Fibroblast of lung (primary cell): ENCODE measurements at places on chromosomes 4 and X. TPM values are rescaled to one million over a fixed set of nuclear protein-coding genes. Genes with fewer than 3 reads are reported as not detected.
A peak's percentile ranks its signal among the peaks of the same experiment; 100 is the strongest.

DNA sequence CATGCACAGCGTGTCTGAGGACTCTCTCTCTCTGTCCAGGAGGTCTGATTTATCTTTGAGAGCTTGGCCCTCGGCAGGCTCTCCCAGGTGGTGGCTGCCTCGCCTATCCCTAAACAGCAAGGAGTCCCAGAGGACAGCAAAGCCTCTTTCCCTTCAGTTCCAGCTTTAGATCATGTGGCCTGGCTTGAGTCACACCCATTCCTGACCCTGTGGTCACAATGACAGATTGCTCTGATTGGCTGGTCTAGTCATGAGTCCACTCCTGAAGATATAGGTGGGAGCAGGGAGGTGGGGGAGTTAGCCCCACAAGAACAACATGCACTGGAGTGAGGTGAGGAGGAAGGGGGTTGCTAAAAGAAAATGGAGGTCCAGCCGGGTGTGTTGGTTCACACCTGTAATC lies 12.1 kb upstream of the PORCN start:
- no peak overlapping the region for H3K27ac ChIP-seq
- no peaks in the 10 kb centered on the region for H3K36me3 ChIP-seq
- H3K4me3 ChIP-seq: no peak overlapping the region
- no peaks in the 10 kb centered on the region for H3K27me3 ChIP-seq
- H3K4me1 ChIP-seq: peaks cover 4% of the 10 kb centered on the region

DNA sequence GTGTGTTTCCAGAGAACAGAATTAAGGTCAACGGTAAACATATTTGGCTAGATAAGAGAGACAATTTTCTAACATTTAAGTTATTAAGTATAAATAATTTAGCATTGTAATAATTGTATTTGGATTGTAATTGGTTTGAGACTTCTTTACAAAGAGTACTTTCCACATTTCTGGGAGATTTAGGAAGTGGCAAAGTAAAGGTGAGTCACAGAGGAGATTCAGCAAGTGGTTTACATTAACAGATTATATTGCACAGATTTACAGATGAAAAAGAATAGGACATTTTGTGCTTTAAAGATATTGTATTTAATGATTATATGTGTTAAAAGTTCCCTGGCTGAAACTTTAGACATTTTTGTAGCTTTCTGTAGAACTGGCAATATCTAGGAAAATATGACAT lies 584.4 kb upstream of the AADAT start:
- no peak overlapping the region for H3K27ac ChIP-seq
- H3K4me1 ChIP-seq: no peaks in the 10 kb centered on the region
- H3K27me3 ChIP-seq: no peaks in the 10 kb centered on the region
- no peak for DNase-seq
- no peaks in the 10 kb centered on the region for H3K36me3 ChIP-seq

- H3K36me3 ChIP-seq: no peaks in the 10 kb centered on the region
- no peaks in the 10 kb centered on the region for H3K27me3 ChIP-seq
- no peak for DNase-seq
- H3K4me3 ChIP-seq: no peak overlapping the region
Observed at GRCh38 chr4:52889778-52890520, 27.8 kb downstream of the RASL11B start.

- H3K4me1 ChIP-seq: no peaks in the 10 kb centered on the region
- H3K36me3 ChIP-seq: no peaks in the 10 kb centered on the region
- no peak for DNase-seq
- H3K4me3 ChIP-seq: no peak overlapping the region
- H3K27me3 ChIP-seq: no peaks in the 10 kb centered on the region
Observed at GRCh38 chr4:156710365-156711192, 261.0 kb downstream of the PDGFC start.

DNA sequence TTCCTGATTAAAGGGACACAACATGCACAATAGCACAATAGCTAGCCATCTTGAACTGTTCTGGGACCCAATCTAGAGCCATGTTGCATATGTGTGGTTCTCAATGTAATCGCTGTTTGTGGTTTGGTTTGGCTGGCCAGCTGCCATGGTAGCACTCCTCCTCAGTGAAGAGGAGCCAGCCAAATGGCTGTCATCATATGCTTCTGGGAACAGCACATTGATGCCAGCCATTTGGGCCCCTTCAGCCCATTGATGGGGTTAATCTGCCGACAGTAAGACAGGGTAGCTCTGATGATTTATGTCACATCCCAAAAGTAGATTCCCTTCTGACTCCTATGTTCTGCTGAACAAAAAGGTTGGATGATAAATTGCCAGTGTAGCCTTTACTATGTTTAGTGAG lies 48.5 kb downstream of the AWAT2 start:
- H3K36me3 ChIP-seq: no peaks in the 10 kb centered on the region
- no peak for DNase-seq
- no peak overlapping the region for H3K4me3 ChIP-seq
- no peaks in the 10 kb centered on the region for H3K27me3 ChIP-seq

- no peak for DNase-seq
- H3K27ac ChIP-seq: no peak overlapping the region
- H3K36me3 ChIP-seq: peaks cover 2% of the 10 kb centered on the region
- no peaks in the 10 kb centered on the region for H3K4me1 ChIP-seq
Observed at GRCh38 chr4:48851651-48852050, 20.8 kb downstream of the OCIAD1 start.

DNA sequence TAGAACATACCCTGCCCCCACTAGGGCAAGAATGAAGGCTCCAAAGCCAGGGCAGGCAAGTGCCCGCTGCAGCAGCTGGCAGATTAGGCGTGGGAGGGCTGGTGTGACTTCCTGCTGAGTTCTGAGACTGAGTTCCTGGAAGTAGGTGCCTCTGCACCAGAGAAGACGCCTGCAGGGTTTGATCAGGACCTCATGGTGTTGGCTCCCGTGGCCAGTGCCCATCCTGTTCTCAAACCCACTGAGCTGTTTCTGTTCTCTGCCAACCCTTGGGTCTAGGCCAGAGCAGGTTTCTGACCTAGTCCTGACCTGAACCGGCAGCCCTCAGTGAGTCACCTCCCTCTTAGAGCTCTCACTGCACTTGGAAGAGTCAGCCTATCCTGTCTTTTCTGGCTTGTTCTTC lies 220.7 kb downstream of the HS6ST2 start:
- H3K27ac ChIP-seq: no peak overlapping the region
- DNase-seq: no peak
- H3K27me3 ChIP-seq: no peaks in the 10 kb centered on the region
- H3K4me3 ChIP-seq: no peak overlapping the region

GRCh38 chrX:107619885-107620322 lies 8.4 kb upstream of the PRPS1 start:
- no peak for DNase-seq
- H3K36me3 ChIP-seq: no peaks in the 10 kb centered on the region
- H3K27me3 ChIP-seq: no peaks in the 10 kb centered on the region
- no peak overlapping the region for H3K4me3 ChIP-seq
- H3K27ac ChIP-seq: no peak overlapping the region

GRCh38 chr4:56843421-56843899 lies 22.0 kb upstream of the SPINK2 start:
- no peaks in the 10 kb centered on the region for H3K4me1 ChIP-seq
- DNase-seq: no peak
- H3K36me3 ChIP-seq: no peaks in the 10 kb centered on the region
- no peaks in the 10 kb centered on the region for H3K27me3 ChIP-seq
- no peak overlapping the region for H3K27ac ChIP-seq

DNA sequence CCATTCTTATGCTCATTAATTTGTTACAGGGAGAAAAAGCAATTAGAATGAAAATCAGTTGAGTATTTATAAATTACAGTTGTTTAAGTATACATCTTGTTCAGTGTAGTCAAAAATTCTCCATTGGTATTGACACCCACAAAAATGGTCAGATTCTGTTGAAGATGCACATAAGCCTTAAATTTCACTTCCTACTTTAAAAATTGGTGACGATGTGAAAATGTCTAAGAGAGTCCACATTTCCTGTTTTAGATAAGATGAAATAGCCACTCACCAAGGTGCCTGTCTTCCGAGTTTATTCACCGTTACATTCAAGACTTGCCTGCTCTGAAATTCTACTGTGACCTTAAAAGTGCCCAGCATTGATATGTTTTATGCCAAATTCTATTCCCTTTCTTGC lies 93.6 kb downstream of the GPR143 start:
- H3K4me1 ChIP-seq: no peaks in the 10 kb centered on the region
- no peak overlapping the region for H3K4me3 ChIP-seq
- no peak overlapping the region for H3K27ac ChIP-seq
- no peaks in the 10 kb centered on the region for H3K36me3 ChIP-seq
- no peak for DNase-seq

- H3K4me3 ChIP-seq: no peak overlapping the region
- H3K36me3 ChIP-seq: no peaks in the 10 kb centered on the region
- H3K27ac ChIP-seq: no peak overlapping the region
- no peak for DNase-seq
- H3K4me1 ChIP-seq: no peaks in the 10 kb centered on the region
Observed at GRCh38 chr4:7547368-7548040, 112.8 kb upstream of the PSAPL1 start.

DNA sequence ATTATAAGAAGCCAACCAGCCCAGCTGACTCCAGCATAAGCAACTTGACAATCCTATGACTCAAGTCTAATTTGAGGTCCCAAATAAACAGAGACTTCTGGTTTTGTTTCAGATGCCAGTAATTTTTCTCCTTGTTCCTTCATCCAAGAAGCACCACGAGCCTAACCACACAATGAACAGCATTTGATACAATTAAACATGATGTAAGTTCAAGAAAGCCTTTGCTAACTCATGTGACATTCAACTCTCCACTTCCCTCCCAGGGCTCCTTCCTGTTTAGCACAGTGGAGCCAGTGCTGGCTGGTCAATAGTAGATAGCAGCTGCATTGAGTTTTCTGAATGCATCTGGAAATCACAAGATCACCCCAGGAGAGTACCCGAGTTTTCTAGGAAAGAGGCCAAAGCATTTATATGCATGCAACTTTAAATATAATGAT lies 206.3 kb downstream of the ARHGAP24 start:
- H3K27me3 ChIP-seq: no peaks in the 10 kb centered on the region
- no peaks in the 10 kb centered on the region for H3K36me3 ChIP-seq
- no peak overlapping the region for H3K4me3 ChIP-seq
- H3K27ac ChIP-seq: no peak overlapping the region
- no peaks in the 10 kb centered on the region for H3K4me1 ChIP-seq

- peak within 1 kb of the TSS; percentile 95 for H3K27ac ChIP-seq
- no peaks in the 10 kb centered on the region for H3K36me3 ChIP-seq
Observed at GRCh38 chrX:65667503-65668376, at the start of gene MSN. TSS of gene MSN (plus strand) at chrX:65667654. CDS start at chrX:65667842, 188 bp downstream.

GRCh38 chr4:142549248-142549647 lies 296.9 kb downstream of the INPP4B start:
- no peaks in the 10 kb centered on the region for H3K27me3 ChIP-seq
- no peak overlapping the region for H3K27ac ChIP-seq
- H3K4me1 ChIP-seq: peaks cover 2% of the 10 kb centered on the region

- H3K4me1 ChIP-seq: no peaks in the 10 kb centered on the region
- H3K36me3 ChIP-seq: no peaks in the 10 kb centered on the region
- H3K27me3 ChIP-seq: peaks cover 21% of the 10 kb centered on the region
Observed at GRCh38 chr4:1792158-1792831, 798 bp upstream of the FGFR3 start.

GRCh38 chr4:177410566-177410965 lies 31.7 kb downstream of the AGA start:
- no peaks in the 10 kb centered on the region for H3K4me1 ChIP-seq
- H3K27me3 ChIP-seq: no peaks in the 10 kb centered on the region
- H3K4me3 ChIP-seq: no peak overlapping the region
- no peak for DNase-seq
- no peak overlapping the region for H3K27ac ChIP-seq
- no peaks in the 10 kb centered on the region for H3K36me3 ChIP-seq

GRCh38 chr4:27003642-27004113 lies 143.0 kb downstream of the STIM2 start:
- H3K4me1 ChIP-seq: peaks cover 19% of the 10 kb centered on the region
- H3K27me3 ChIP-seq: no peaks in the 10 kb centered on the region
- DNase-seq: peak; percentile 74
- H3K36me3 ChIP-seq: no peaks in the 10 kb centered on the region

GRCh38 chr4:154559141-154559493 lies 3.7 kb upstream of the FGB start:
- H3K4me3 ChIP-seq: no peak overlapping the region
- DNase-seq: no peak
- no peaks in the 10 kb centered on the region for H3K4me1 ChIP-seq
- no peak overlapping the region for H3K27ac ChIP-seq
- no peaks in the 10 kb centered on the region for H3K36me3 ChIP-seq
- no peaks in the 10 kb centered on the region for H3K27me3 ChIP-seq

GRCh38 chrX:153520287-153520917 lies 3.0 kb downstream of the ATP2B3 start:
- H3K4me3 ChIP-seq: no peak overlapping the region
- peaks cover 7% of the 10 kb centered on the region for H3K27me3 ChIP-seq
- no peaks in the 10 kb centered on the region for H3K36me3 ChIP-seq
- no peaks in the 10 kb centered on the region for H3K4me1 ChIP-seq
- DNase-seq: no peak
- H3K27ac ChIP-seq: no peak overlapping the region

- H3K27ac ChIP-seq: no peak overlapping the region
- H3K27me3 ChIP-seq: peaks cover 48% of the 10 kb centered on the region
- DNase-seq: no peak
- no peaks in the 10 kb centered on the region for H3K4me1 ChIP-seq
- H3K36me3 ChIP-seq: no peaks in the 10 kb centered on the region
Observed at GRCh38 chr4:174214101-174214878, 69.2 kb downstream of the FBXO8 start.

DNA sequence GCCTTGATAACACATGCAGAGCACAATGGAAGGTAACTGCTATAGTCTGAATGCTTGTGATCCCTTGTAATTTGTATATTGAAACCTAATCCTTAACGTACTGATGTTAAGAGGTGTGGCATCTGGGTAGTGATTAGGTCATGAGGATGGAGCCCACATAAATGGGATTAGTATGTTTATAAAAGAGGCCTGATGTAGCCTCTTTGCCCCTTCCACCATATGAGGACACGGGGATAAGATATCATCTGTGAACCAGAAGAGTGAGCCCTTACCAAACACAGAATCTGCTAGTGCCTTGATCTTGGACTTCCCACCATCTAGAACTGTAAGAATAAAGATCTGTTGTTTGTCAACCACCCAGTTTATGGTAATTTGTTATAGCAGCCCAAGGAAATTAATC lies 1074.2 kb upstream of the INTU start:
- H3K4me1 ChIP-seq: no peaks in the 10 kb centered on the region
- H3K4me3 ChIP-seq: no peak overlapping the region

DNA sequence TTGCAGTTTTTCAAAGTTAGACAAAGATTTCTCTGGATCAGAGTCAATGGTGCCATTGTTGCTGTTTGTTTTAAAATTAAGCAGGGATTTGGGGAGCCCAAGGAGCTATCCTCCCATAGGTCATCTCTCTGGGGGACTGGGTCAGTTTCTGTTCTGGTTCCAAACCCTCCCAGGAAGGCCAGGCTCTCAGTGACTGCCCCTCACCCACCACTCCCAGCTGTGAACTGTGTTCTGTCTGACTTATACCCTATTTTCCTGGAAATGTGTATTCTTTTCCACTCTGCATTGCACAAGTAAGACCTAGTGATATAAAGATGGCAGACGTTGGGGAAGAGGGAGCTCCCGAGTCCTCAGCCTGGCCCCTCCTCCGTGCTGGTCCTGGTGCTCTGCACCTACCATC lies 65.8 kb downstream of the NHS start:
- no peaks in the 10 kb centered on the region for H3K27me3 ChIP-seq
- H3K27ac ChIP-seq: no peak overlapping the region
- no peak for DNase-seq
- no peaks in the 10 kb centered on the region for H3K36me3 ChIP-seq
- H3K4me1 ChIP-seq: no peaks in the 10 kb centered on the region

The LRP2BP gene
- polyA plus RNA-seq: 0.03 and 0.05 TPM in 2 replicates

The AFF2 gene
- 0.05 and 0.19 TPM in 2 replicates for polyA plus RNA-seq

The GPR82 gene
- not detected in 2 replicates for polyA plus RNA-seq

The ENOX2 gene
- polyA plus RNA-seq: 9.2 and 12.9 TPM in 2 replicates

The FAT1 gene
- polyA plus RNA-seq: 151 and 188 TPM in 2 replicates

The CCDC110 gene
- polyA plus RNA-seq: 0.80 and 0.83 TPM in 2 replicates

The GAGE12E gene
- polyA plus RNA-seq: not detected in 2 replicates
